Activated CD8-positive, alpha-beta memory T cell treated with anti-CD3 and anti-CD28 coated beads for 4 hours (primary cell): ENCODE measurements at places on chromosomes 2 and 18.

DNA sequence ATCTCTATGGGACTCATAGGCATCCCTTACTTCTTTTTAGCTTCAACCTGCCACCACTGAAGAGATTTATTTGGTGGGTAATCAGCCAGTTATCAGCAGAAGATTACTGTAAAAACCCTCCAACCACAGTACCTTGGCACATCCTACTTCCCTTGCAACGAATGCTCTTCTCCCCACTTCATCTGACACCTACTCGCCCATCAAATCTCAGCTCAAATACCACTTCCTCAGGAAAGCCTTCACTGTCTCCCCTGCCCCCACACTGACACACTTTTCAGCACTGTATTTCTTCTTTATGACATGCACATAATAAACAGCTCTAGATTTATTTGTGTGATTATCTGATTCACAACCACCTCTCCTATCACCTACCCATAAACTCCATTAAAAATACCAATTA, 3.1 kb downstream of the KDSR start:
- DNase-seq: peak; percentile 6

DNA sequence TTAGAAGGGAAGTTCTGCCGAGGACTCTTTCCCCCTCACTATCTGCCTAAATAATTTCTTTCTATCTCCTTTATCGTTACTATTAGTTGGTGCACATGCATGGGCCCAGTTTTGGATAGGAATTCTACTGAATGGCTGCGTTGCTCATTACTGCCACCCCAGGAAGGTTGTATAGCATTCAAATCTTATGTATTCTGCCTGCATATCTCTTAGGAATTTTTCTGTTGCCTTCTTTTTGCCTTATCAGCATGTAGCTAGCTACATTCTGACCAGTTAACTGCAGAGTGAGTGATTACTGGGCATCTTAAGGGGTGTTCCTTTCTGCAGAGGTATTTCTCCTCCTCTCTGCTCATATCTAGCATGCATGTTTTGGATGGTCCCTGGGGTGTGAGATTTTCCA, 239.6 kb downstream of the TDRD15 start:
- DNase-seq: no peak

DNA sequence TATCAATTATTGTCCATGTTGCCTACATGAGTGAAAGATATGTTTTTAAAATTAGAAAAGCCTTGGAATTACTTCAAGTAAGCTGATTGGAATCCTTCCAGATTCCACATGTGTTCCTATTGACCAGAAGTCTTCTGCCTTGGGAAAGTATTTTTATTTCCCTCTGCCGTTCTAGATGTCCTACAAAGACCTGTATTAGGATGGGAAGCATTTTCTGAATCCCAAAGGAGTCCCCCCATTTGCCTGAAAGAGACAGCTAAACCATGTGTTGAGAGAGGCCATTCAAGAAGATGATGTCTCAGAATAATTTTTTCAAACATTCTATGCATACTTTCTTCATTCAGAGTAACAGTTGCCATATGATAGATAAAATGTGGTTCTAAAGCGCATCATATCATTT, 19.0 kb upstream of the MYO1B start:
- no peak for DNase-seq

- DNase-seq: no peak
These were observed 74.0 kb downstream of the AFF3 start for GRCh38 chr2:100068395-100068794.

- DNase-seq: no peak
These were observed 67.7 kb downstream of the EPAS1 start for GRCh38 chr2:46364797-46365457.

DNA sequence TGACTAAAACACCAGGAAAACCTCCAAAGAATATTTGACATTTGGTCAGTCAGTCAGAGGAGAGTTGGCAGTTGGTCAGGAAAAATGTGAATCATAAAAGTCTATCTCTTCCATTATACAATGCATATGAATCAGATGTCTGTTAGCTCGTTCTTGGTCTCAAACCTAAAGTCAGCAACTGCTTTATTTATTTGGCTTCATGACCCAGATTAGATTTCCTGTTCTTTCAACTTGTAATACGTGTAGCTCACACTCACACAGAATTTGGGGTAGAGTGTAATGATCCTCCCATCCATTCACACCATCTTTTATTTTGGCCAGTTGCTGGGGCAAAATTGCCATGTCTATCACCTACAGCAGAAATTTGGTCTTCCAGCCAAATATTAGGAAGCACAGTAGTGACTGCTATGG, 81.9 kb upstream of the COL5A2 start:
- DNase-seq: no peak

- no peak for DNase-seq
These were observed 80.9 kb downstream of the SP100 start for GRCh38 chr2:230496891-230497290.

DNA sequence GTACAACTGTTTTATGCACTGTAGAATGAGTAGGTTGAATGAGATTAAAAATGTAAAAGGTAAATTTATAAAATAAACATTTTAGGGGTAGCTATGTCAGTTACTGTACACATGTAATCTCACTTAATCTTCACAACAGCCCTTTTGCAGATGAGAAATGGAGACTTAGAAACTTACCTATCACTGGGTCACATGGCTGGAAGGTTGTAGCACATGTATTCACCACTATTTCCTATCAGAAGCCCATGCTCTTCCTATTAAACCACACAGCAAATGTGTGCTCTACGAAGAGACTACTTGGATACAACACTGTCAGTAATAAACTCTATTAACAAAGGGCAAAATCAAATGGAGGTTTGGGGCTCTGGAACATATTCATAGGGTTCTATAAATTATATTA, 60.5 kb downstream of the VWC2L start:
- DNase-seq: no peak

- DNase-seq: no peak
These were observed 19.0 kb downstream of the SNED1 start for GRCh38 chr2:241017228-241017940.

DNA sequence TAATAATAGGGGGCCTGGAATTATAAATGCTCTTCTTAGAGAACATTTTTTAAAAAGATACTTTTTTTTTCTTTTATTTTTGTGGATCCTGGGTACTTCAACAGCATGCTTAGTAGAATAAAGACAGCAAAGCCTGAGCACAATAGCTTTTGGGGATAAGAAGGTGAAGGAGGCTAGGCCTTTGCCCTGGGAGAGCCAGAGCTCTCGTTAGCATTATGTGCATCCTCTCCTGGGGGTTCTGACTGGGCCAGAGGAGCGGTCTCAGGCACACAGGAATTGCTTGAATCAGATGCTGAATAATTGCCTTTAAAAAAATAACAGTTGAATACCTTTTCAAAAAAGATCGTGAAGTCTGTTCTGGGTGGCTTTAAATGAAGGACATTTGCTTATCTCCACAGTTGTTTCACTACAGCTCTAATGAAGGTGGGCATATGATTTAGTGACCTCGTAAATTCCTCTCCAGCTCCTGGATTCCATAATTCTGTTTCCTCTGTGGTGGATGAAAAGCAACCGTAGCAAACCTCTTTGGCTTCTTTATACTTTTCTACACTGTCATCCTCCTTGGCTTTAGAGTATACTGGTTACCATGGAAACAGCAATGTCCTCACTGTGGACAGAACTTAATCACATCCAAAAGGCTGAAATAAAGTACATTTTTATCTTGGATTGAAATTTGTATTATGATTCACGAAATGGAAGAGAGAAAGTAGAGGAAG, 133.8 kb downstream of the MAIP1 start:
- no peak for DNase-seq

DNA sequence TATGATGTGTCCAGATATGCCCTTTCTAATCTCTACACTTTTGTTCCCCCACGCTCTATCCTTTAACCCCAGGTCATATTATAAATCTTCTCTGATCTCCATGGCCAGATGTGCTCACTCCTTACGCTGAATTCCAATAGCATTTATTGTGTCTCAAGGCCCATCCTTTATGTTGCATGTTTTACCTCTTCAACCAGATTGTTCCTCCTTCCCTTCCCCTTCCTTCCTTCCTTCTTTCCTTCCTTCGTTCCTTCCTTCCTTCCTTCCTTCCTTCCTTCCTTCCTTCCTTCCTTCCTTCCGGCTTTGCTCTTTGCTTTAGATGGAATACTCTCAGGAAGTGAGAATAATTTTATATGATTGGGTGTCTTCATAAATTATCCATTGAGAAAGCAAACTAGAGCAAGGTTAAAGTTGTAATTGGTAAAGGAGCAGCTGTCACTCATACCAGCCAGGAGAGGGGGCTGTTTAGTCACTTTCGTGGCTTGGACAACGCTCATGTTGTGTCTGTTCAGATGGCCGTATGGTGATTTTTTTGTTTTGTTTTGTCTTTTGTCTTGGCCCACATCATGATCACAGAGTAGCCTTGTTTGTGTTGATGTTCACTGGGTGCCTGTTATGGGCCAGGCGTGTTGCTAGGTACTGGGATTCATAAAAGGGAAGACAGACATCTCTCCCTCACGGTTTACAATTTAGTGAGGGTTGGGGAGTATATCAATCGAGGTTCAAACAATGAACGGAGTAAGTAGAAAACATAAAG, 68.0 kb downstream of the DAW1 start:
- DNase-seq: no peak

GRCh38 chr2:23480957-23481797, 96.2 kb downstream of the KLHL29 start:
- DNase-seq: no peak

- no peak for DNase-seq
These were observed 1740.2 kb upstream of the CELF4 start for GRCh38 chr18:39305766-39306165.

- no peak for DNase-seq
These were observed 7.1 kb upstream of the ZBTB14 start for GRCh38 chr18:5302606-5303005.

DNA sequence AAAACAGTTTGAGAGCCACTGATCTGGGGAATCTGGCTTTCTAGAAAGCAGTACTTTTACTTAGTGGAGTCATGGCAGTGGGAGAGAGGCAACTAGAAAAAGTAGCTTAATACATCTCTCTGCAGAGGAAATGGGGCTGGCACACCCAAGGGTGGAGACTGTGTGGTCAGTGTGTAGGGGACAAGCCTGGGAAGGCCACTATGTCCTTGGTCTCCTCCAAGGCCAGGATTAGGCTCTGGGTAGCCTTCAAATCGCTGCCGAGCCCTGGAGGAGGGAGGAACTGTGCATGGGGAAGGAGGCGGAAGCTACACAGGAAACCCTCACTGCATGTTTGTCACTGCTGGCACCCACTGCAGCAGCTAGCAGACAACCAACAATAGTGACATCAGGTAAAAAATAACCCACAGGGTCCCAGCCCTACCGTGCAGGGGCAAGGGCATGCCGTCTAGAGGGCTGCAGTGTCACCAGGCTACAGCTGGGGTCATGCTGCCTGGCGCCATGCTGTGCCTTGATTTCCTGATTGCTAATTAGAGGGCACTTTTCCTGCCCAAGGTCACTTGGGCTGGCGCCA, 34.8 kb downstream of the LBH start:
- DNase-seq: no peak

- DNase-seq: peak; percentile 31
These were observed 62.1 kb upstream of the ACKR3 start for GRCh38 chr2:236507393-236508085.

- DNase-seq: no peak
These were observed 799.3 kb downstream of the BCL11A start for GRCh38 chr2:59754011-59754735.

GRCh38 chr2:189576396-189576795, 4.2 kb downstream of the SLC40A1 start:
- DNase-seq: no peak

- DNase-seq: no peak
These were observed 110.0 kb downstream of the OSBPL6 start for GRCh38 chr2:178304333-178304732.

GRCh38 chr18:8933714-8934284, 168.7 kb upstream of the NDUFV2 start:
- no peak for DNase-seq

DNA sequence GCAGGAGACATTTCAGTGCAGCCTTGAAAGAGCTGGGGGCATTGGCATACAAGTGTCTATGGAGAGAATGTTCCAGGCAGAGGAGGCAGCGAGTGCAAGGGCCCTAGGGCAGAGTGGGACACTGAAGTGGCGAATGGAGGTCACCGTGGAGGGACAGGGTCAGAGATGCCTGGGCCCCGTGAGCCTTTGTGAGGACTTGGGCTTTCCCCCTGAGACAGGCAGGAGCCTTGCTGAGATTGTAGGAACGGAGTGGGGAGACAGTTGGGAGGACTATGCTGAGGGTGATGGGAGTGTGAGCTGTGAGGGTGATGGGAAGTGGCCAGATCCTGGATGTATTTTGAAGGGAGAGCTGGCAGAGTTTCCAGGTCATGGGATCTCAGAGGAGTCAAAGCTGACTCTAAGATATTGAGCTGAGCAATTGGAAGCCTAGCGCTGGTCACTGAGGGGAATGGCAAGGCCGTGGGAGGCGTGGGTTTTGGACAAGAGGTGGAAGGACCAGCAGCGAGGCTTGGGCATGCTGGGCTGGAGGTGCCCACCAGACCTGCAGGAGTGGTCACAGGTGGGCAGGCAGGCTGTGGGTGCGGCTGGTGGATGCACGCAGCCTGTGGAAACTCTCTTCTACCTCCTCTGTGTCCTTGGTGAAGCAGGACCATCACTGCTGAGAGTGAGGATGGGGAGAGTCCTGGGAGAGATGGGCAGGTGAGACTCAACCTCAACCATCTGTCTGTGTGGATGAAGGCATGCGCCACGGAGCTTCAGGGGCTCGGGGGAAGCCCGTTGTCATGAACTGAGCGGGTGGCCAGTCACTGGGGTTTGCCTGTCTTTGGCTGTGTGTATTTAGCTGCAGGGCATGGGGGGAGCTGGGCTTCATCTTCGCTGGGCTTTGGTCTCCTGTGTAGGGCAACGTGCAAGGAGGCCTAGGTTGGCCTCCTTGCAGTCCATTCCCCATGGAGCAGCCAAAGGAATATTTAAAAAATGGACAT, 241.2 kb upstream of the HS6ST1 start:
- no peak for DNase-seq

DNA sequence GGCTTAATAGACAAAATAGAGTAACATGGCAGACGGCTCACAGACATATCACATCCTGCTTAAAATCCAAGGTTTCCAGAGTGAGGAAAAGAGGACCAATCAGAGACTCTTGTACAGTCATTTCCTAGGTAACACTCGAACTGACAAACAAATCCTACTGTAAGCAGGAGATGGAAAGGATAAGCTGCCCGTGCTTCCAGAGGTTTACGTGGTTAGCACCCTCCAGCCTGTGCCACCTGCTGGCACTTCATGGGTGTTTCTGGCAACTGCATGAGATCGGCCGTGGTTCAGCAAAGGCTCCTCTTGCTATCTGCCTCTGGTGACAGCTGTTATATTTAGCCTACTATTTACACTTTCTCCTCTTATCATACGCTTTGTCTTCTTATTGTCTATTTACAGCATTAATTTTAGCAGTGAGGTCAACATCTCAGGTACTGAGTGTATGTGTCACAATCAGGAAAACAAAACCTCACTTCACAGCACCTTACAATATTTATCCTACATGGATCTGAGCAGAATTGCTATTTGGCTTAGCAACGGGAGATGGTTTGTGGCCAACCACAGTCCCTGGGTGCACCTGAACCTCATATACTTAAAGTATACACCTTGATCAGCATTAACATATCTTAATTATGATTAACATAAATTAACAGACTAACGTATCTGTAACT, 226.9 kb downstream of the TMEM163 start:
- no peak for DNase-seq

GRCh38 chr18:58977223-58977622, 112.5 kb downstream of the ZNF532 start:
- no peak for DNase-seq

GRCh38 chr2:46079985-46080560, 217.1 kb upstream of the EPAS1 start:
- DNase-seq: no peak
